ENCODE measurements at places on chromosomes 5 and 9. TPM values are rescaled to one million over a fixed set of nuclear protein-coding genes. Genes with fewer than 3 reads are reported as not detected.

DNA sequence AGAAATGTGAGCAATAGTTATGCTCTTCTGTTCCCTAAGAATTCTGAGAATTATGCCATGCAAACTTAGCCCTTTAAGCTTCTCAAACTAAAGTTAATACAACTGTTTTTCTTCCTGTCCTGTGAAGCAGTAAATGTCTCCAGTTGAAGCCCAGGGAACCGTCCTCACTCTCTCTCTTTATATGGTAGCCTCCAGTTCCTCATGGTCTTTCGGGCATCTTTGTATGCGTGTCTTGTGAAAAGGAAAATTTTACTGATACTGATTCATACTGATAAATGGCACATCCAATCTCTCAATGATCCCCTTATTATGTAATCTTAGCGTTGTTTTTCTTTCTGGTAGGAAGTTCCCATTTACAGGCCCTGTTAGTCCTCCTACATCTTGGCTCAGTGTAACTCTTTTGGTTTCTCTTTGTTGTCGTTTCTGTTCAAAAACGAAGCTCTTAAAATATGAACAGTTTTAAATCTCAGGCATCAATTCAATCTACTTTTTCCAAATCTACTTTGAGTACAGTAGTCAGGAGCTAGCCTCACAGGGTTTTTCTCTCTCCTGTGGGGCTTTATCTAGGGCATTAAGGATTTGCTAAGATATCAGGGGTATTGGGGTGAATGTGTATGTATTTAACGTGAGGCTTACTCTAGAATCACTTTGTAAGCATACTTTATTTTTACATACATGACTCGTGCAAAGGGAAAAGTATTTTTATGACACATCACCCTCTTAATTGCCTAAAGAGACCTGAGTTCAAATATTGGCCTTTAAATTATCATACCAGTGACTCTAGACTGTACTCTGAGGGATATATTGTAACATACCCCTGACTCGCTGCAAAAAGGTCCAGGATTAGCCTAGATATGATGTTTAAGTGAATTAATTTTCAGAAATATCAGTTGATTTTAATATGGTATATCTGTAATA lies 258.0 kb downstream of the NR3C1 start:
- DNase-seq, result no peak

DNA sequence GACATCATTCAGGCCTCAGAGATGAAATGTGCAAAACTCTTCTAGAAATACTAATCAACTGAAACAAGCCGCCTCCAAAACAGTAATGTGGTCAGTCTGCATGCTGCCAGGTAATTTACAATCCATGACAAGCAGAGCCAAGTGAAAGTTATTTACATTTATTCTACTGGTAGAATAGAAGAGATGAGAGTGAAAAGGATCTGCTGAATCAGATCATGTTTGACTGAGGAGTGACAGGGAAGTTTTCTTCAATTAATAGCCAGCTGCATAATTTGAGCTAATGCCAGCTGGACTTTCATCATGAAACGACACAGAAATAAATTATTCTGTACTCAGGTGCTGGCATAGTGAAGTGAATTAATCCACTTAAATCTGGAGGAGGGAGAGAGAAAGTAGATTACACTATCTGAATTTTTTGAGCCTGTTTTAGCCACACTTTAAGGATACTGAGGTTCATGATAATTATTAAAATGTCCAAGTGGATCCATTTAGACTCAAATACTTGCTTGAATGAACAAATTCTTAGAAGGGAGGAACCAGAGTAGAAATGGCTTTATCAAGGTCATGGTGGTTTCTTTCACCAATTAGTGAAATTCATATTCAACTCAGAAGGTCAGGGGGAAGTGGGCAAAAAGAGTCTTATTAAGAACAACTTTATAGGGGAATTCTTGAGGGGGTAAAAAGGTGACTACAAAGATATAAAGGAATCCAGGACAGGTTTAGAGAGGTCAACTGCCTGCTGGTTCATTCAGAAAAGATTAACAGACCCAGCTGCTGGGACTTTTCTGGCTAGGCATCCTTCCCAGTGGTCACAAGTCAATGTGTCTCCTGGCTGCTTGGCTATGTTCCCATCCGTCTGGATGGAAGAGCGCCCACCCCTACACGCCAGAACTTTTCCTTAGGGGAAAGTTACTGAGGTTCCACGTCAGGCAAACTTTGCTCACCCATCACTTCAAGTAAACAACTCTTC lies 350.4 kb downstream of the PDE4D start:
- no peak for DNase-seq

DNA sequence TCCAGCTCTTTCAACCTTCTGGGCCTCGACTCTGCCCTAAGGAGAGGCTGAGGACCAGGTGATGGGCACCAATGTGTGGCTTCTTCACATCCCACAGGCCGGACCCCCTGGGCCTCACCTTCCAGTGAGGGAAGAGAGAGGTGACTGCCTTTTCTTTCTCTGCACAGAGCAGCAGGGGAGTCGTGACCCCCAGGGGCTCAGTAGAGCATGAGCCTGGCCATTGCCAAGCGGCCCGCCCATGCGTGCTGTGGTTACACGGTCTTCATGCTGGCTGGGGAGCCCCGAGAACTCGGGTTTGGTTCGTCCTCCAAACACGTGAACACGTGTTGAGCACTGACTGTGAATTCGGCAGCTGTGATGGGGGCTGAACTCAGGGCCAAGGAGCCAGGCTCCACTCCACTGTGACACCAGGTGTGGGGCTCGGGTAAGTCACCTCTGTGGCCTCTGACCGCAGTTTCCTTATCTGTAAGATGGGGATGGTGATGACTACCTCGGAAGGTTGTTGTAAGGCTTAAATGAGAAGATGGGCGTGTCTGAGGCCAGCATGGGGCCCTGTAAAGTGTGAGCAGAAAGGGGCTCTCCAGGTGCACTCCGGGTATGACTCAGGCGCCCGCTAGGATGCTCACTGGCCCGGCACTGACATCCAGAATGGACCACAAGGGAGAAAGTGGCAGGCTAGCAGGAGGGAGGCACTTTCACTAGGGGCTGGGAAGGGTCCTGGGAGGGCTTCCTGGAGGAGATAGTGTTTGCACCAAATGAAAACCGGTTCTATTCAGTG lies 13.4 kb upstream of the GRHPR start:
- no peak for DNase-seq

DNA sequence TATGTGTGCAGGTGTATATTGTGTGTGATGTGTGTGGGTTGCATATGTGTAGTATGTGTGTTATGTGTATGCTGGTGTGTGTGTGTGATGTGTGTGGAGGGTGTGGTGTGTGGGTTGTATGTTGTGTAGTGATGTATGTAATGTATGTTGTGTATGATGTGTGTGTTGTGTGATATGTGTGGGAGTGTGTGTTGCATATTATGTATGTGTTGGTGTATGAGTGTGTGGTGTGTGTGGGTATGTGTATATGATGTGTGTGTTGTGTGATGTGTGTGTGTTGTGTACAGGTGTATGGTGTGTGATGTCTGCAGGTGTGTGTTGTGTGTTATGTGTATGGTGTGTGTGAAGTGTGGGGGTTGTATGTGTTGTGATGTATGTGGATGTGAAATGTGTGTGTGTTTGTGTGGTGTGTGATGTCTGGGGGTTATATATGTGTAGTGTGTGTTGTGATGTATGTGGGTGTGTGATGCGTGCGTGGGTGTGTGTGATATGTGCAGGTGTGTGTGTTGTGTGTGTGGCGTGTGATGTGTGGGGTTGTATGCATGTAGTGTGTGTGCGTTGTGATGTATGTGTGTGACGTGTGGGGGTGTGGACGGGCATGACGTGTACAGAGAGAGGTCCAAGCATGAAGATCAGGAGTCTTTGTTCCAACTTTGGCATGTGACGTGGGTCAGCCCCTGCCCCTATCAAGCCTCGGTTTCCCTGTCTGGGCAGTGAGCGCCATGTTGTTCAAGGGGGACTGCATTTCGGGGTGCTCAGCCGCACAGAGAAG lies 8.5 kb upstream of the CRB2 start:
- DNase-seq, result no peak

Gene DPM2
- 38.3 TPM for total RNA-seq

Gene TRAF1
- total RNA-seq, result 1.4 TPM

All from H7 (cell line).